ENCODE measurements at places on chromosomes 12 and 14.

GRCh38 chr12:54678131-54678530 lies 30.0 kb upstream of the DCD start:
- DNase-seq: no peak

DNA sequence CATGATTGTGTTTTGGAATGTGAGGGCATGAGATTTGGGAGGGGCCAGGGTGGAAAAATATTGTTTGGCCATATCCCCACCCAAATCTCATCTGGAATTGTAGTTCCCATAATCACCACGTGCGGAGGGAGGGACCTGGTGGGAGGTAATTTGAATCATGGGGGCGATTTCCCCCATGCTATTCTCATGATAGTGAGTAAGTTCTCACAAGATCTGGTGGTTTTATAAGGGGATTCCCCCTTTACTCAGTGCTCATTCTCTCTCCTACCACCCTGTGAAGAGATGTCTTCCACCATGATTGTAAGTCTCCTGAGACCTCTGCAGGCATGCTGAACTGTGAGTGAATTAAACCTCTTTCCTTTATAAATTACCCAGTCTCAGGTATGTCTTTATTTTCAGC lies 15.7 kb downstream of the OR10P1 start:
- no peak for DNase-seq

GRCh38 chr14:66833816-66834215 lies 325.9 kb downstream of the GPHN start:
- no peak for DNase-seq

- DNase-seq: peak; percentile 78
Measured at GRCh38 chr14:103628684-103629502, at the start of gene KLC1. Gene KLC1, plus strand, starts transcription at chr14:103629211. Its CDS starts 25,354 bp downstream, at chr14:103654565.

GRCh38 chr12:55642267-55642666 lies 5.6 kb downstream of the OR10P1 start:
- DNase-seq: no peak

GRCh38 chr14:39228509-39229221 lies 5.0 kb upstream of the MIA2 start:
- no peak for DNase-seq

- no peak for DNase-seq
Measured at GRCh38 chr12:114316076-114316475, 89.9 kb downstream of the TBX5 start.

- no peak for DNase-seq
Measured at GRCh38 chr12:55642669-55643068, 6.0 kb downstream of the OR10P1 start.

DNA sequence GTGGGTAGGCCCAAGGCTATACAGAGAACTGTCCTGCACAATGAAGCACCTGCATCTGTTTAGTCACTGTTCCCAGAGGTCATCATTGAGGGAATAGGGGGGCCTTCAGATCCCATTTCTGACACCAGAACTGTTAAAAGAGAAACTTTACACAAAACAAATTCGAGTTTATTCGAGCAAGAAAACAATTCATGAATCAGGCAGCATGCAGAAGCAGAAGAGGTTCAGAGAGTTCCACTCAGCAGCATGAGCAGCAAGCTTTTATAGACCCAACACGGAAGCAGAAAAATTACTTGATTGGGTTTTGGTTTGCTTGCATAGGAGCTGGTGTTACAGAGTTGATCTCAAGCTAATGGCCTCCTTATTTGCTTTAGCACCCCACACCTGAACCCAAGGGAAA lies 1.7 kb upstream of the SFSWAP start:
- no peak for DNase-seq

GRCh38 chr14:61659582-61659981 lies 35.7 kb upstream of the HIF1A start:
- no peak for DNase-seq

GRCh38 chr12:26846416-26846815 lies 13.4 kb upstream of the ITPR2 start:
- DNase-seq: no peak

DNA sequence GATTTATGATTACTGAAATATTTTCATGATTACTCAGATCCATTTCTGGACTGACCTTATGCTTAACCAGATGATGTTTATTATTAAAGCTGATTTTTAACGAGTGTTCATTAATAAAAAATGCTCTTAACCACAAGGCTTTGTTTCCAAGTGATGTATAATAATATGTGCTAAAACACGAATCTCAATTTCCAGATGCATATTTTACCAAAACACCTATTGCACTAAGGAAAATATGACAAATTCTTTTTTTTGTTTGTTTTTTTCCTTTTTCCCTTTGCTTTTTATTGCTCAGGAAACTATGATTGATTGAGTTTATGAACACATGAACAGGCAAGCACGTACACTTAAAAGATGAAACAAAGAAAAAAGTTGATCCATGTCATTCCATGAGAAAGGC lies 16.9 kb upstream of the DUSP6 start:
- DNase-seq: no peak

- no peak for DNase-seq
Measured at GRCh38 chr14:84006643-84007155, 1523.2 kb upstream of the FLRT2 start.

DNA sequence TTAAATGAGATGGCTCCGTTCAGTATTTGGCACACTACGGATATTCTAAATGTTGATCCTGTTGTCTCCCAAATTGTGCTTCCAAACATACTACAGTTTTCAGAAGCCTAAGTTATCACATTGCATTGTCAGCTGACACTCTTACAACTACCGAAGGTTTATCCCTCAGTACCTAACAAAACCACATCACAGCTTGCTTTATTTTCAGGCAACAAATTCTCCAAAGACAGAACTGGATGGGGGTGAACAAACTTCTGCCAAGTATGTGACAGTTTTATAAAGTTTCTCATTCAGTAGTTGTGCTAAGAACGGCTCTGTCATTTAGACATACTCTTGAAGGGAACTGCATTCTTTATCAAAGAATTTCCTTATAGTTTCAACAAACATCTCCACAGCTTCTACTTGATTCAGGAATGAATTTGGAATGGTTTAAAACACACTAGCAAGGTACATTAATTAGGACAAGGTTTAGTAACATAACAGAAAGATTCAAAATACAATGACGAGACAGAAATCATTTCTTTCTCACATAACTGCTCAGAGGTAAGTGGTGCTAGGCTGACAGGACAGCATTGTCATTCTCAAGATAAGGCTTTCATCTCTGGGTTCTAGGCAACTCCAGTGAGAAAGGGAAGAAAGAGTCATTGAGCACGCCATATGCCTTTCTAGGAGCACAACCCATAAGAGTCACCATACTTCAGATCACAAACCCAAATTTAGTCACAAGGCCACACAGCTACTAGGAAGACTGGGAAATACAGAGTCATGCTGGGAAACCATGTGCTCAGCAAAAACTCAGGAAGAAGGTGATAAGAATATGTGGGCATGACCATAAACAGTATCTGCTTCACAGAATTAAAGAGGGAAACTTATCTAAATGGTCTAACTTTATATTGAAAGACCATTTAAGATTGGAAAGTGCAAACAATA lies 100.7 kb downstream of the DUSP6 start:
- DNase-seq: no peak

DNA sequence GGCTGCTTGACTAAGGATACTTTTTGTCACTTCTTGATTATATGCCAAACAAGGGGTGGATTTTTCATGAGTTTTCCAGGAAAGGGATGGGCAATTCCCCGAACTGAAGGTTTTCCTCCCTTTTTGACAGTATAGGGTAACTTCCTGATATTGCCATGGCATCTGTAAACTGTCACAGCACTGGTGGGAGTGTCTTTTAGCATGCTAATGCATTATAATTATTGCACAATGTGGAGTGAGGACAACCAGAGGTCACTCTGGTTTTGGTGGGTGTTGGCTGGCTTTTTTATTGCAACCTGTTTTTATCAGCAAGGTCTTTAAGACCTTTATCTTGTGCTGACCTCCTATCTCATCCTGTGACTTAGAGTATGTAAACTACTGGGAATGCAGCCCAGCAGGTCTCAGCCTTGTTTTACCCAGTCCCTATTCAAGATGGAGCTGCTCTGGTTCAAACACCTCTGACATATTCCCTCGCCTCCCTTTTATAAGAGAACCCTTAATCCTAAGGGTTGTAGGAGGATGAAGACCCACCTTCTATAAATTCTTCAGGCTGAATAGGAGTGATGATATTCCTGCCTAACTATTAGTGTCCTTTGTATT lies 471.2 kb downstream of the ATP23 start:
- DNase-seq: no peak

DNA sequence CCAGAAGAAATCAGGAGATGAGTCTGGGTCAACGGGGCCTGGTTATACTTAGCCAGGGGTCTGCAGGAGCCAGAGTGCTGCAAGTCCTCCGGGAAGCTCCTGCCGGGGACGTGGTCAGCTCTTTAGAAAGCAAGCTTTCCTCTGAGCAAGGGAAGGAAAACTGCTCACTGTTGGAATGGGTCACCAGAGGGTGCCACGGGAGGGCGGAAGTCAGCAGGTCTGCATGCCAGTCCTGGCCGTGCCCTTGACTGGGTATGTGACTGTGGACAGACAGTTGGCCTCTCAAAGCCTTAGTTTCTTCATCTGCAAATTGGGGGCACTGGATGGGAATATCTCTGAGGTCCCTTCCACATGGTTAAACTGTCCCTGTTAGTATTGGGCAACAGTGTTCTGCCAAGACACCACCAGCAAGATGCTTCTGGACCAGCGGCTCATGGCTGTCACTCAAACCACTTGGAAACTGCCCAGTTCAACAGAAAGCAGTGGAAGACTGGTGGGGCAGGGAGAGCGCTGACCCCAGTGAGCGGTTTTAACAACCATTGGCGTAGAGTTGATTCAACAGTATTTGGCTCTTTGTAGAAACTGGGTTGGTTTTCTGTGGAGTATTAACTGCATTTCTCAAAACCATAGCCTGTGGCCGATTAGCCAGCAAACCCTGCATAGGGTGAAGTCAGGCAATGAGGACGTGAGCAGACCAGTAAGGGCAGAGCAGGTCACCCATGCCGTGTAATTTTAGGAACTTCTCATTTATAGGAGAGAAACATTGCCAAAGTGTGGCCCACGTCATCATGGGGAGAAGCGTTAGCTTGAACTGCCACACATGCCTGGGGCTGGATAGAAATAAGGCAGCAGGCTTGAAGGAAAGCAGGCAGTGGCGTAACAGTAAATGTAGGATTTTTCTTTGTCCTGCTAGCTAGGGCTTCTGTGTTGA lies 163.9 kb upstream of the PRMT8 start:
- no peak for DNase-seq

- no peak for DNase-seq
Measured at GRCh38 chr12:124286414-124286813, 8.5 kb upstream of the RFLNA start.

- DNase-seq: no peak
Measured at GRCh38 chr12:65609359-65609771, 214.9 kb upstream of the HMGA2 start.

DNA sequence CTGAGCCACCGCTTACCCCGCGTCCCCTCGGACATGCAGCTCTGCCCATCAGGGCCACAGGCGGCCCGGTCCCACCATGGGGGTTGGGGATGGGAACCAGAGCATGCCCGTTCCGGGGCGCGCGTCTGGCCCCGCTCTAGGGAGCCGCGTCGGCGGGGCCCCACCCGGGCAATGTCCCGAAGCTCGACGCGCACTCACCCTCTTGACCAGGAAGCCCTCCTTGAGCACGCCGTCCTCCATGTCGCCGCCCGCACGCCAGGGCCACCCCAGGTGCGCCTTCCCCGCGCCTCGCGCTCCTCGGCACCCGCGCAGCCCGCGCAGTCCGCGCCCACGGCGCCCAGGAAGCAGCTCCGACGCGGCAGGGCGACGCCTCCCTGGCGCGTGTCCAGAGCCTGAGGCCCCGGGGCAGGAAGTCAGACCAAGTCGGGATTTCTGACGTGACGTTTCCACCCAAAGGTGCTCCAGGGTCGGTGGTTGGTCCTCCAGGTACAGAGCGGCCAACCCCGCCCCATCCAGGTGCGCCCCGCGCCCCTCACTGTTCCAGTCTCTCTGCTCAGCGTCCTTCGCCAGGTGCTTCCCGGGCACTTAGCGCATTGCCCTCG lies at the start of gene PLEK2:
TSS of gene PLEK2 (minus strand) at position 346 of the 602 bp plus-strand sequence. CDS start at position 240, 106 bp downstream.
- peak; percentile 29 for DNase-seq

- no peak for DNase-seq
Measured at GRCh38 chr12:98453070-98453469, 62.3 kb upstream of the TMPO start.

DNA sequence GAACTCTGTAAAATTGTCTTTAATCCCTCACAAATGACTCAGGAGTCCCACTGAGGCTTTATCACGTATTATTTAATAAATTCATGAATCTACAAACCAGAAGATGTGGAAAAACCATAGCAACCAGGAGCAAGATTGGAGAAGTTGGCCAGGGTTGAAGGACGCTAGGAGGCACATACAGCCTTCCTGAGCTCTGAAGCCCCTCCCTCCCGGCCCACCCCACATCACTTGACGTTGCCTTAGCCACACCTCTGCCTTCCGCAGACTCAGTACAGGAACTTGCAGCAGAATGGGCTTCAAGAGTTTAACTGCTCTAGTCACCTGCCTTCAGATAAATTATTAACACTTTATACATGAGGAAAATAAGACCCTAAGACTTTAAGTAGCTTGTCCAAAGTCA lies 33.9 kb downstream of the SLC35F4 start:
- no peak for DNase-seq

GRCh38 chr12:121237415-121237814 lies 27.5 kb downstream of the P2RX4 start:
- DNase-seq: no peak

GRCh38 chr12:108596854-108597558 lies 878 bp downstream of the TMEM119 start:
- no peak for DNase-seq

DNA sequence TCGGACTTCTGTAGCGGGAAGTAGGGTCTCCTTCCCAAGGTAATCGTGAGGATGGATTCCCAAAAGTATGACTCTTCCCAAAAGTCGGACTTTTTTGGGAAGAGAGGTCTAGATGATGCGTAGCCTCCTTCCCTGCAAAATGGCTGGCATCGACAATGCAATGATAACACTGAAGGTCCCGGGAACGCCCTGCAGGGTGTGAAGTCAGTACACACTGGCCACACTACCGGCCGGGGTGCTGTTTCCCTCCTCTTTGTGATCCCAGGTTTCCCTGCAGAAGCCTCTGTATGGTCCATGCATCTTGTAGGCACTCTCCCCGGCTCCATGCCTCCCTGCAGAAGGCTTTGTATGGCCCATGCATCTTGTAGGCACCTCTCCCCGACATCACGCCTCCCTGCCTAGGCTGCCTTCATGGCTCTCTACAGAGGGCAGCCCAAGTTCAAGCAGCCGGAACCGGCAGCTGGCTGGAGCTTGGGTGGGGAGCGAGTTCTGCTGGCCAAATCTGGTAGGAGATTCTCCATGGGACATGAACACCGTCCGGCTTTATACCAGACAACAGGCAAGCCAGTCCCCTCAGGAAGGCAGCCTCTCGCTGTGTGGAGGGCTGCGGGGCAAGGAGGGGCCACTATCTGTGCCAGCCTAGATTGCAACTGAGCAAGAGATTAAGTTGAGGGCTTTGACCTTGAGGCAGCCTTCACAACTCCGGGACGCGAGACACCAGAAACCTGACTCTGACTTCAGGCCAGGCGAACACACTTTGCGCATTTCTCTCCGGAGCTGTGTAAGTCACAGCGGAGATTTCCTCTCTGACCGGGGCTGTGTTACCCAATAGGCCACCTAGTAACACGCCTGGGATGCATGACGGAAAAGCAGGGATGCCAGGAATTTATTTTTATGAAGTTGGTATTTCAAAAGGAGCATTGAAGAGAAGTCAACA lies 23.5 kb downstream of the FZD10 start:
- no peak for DNase-seq

All from activated gamma-delta T cell treated with Interleukin-2 at 50 U/mL for 16 hours (primary cell).